Hippocampal formation (tissue), 2 donors: ENCODE measurements at places on chromosomes 1 and 21.

GRCh38 chr1:34806396-34806795 is 13.6 kb downstream of the GJA4 start:
- DNase-seq, result no peak

- DNase-seq, result no peak
Observed at GRCh38 chr1:67148516-67149178, 13.9 kb upstream of the C1orf141 start.

DNA sequence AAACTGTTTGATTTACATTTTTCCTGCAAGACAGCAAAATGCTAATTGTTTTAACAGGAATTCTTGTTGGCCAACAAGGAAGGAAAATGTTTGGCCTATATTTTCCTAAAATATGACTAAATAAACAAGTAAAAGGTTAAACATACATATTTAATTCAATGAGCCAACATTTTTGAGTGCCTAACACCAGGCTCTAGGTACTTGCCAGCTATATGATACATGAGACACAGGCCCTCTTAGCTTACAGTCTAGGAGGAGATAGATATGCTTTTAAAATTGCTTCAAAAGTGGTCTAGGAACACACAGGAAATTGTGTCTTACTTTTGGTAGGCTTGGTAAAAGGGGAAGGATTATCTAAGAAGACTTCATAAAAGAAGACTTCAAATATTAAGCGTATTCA is 50.9 kb downstream of the PIGK start:
- DNase-seq, result no peak

DNA sequence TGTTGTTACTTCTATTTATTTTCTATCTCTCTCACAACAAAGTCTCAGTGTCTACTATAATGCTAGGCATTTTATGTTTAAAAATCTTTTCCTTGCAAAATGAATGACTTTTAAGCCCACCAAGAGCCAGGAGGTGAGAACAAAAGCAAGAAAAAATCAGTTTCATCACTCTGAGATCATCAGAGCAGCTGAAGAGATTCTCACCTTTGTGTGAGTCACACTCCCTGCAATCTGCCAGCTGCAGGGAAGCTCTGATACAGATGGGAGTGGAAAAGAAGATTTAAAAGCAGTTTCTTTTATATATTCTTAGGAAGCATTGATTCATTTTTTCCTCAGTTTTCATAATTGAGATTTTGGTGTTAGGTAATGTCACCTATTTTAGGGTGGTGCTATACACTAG is 107.6 kb downstream of the LHX9 start:
- no peak for DNase-seq

DNA sequence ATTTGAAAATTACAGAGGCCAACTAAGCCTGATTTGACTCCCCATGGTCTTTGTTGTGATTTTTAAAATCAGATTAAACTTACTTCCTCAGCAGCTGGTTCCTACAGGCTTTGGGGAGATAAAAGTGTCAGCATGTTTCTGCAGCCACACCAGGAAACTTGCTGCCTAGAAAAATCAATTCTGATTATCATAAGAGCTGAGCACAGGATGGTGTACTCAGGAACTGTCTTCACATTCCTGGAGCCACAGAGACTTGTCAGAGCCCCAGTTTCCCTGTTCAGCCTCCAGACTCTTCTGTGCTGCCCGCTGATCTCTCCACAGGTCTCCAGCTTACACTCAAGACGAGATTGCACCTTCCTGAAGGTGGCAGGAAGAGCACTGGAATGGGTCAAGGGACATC is 23.9 kb downstream of the RAB3B start:
- DNase-seq, result no peak

DNA sequence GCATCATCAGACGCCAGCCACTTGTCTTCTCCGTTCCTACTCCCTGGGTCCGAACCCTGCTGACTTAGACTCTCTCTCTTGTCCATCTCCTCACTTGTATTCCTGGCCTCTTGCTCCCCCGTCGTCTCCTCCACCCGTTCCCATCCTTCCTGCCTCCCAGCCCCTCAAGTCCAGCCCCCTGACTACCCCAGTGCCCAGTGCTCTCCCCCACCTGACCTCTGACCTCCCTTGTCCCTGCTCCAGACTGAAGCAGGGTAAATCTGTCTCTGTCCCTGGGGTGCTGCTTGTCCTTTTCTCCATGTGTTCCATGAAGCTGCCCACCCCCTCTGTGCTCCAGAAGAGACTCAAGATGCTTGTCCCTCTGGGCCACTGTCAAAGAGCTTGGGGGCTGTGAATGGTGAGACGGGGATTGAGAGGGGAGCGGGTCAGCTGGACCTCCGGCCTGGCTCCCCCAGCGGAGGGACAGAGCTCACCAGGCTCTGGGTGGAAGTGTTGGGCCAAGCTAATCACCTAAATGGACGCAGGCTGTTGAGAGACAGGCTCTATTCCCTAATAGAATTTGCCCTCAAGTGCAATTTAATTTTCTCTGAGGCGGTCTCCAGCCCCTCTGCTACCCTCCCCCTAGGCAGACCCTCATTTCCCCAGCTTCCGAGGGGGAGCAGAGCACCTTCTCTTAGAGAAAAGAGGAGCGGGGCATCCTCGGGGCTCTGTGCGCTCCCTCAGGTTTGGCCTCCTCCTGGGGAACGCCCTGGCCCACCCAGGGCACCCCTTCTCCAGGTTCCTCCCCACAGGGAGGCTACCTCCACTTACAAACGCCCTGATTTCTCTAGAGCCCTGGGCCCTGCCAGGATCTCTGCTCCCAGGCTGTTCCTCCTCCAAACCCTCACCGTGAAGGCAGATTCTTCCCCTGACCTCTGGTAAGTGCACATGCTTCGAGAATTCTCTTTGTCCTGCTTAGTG is 11.0 kb upstream of the LHX4 start:
- no peak for DNase-seq

DNA sequence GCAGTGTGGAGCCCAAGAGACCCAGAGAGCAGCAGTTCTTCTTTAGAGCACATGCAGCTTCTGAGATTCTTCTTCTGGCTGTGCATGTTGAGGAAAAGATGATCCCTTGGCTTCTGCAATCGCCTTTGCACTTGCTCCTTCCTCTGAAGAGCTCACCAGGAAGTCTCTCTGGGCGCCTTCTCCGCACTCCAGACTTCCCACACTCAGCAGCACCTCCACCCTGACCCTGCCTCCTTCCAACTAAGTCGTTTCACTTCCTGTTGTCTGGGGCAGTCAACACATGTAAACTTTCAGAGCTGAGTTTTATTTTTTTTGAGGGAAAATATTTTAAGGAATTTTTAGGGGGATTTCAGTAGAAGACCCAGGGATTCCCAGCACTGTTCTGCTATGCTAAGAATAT is 73.4 kb upstream of the F3 start:
- DNase-seq, result no peak

DNA sequence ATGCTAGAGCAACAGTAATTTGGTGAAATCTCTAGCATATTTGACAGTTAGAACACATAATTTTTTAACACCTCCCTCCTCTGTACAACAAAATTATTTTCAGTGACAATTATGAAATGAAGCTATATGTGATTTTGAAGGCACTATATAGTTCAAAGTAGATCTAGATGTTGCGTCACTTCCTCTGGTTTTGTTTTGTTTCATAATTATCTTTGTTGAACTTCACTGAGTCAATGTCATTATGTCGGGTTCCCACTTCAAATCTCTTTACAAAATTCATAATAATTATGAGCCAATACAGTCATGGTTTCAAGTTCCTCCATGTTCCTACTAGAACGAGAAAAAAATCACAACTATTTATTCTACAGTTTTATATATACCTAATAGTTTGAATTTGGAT is 254.8 kb upstream of the PLXNA2 start:
- no peak for DNase-seq

DNA sequence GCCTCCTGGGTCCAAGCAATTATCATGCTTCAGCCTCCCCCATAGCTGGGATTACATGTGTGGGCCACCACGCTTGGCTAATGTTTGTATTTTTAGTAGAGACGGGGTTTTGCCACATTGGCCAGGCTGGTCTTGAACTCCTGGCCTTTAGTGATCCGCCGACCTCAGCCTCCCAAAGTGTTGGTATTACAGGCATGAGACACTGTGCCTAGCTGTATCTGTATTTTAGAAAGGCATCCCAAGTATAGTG is 69.3 kb downstream of the NKAIN1 start:
- no peak for DNase-seq

DNA sequence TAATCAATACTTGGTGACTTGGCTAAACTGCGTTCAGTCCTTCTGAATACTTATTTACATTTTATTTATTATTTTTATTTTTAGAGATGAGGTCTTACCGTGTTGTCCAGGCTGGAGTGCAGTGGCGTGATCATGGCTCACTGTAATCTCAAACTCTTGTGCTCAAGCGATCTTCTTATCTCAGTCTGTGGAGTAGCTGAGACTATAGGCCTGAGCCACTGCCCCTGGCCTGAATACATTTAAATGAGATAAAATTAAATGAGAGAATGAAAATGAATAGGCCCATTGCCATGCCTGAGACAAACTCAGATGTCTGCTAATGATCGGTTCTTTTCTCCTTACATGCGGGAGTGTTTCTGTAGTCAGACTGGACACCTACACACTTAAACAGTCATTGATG is 86.0 kb downstream of the GALNT2 start:
- no peak for DNase-seq

DNA sequence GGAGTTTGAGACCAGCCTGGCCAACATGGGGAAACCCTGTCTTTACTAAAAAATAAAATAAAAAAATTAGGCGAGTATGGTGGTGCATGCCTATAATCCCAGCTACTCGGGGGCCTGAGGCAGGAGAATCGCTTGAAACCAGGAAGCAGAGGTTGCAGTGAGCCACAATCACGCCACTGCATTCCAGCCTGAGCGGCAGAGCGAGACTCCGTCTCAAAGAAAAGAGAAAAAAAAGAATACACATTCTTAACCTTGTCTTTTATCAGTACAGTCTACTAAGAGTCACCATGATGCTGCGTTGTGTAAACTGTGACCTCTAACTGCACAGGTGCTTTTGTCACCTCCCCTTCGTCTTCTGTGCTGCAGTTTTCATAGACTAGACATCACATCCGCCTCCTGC is 37.2 kb downstream of the PCNT start:
- no peak for DNase-seq

DNA sequence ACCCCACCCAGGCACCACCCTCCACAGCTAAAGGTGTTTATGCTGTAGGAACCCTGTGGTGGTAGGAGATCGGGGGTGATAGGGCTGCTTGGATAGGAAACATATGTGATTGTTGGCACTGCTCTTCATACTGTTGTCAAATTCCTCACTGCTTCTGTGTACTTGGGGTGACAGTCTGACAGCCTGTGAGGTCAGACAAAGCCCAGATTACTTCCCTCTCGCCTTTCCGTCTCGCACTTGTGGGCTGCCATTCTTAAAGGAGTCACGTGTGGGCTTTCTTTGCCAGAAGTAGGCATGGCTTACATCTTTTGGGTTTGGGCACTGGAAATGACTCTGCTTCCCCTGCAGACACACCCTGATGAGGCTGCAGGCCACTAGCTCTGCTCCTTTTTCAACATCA is 363.8 kb downstream of the DISC1 start:
- DNase-seq, result no peak

GRCh38 chr1:231217056-231217455 is 24.0 kb upstream of the GNPAT start:
- DNase-seq, result no peak

GRCh38 chr1:76402128-76402527 is 327.6 kb downstream of the ST6GALNAC3 start:
- no peak for DNase-seq
